ENCODE measurements at places on chromosomes 13 and 19.

GRCh38 chr19:55311397-55311796 lies 13.7 kb downstream of the TMEM150B start:
- DNase-seq, result no peak

DNA sequence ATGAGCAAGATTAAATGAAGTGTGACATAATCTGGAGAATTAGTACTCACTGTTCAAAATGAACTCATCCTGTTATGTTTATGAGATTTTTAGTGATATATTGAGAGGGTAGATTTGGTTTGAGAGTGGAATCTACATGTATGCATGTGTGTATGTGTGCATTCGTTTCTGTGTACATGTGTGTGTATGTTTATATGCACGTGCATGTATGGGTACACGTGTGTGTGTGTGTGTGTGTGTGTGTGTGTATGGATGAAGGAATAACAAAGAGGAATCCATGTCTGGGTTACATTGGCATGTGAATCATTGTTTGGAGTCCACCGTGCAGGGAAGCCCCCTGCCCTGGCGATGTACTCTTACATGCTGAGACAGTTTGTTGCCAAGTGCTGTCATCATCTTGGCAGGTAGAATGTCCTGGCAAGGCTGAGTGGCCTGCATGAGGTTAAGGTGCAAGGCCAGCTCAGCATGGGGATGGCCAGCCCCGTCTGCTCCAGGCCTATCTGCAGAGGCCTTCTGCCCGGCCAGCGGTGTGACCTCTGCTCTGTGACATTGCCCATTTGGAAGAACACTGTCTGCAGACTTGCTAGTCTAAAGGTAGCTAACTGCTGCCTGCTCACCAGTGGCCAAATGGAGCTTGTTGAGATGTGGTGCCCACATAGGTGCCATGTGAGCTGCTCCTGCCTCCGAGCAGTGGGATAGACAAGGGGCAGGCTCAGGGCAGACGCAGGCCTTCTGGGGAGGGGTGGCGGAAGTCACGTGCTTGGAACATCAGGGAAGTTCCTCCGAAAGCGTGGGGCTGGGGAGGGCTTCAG lies 222.3 kb downstream of the TEX29 start:
- DNase-seq, result no peak

- DNase-seq, result no peak
These were observed 5.8 kb downstream of the GMIP start for GRCh38 chr19:19637523-19638251.

DNA sequence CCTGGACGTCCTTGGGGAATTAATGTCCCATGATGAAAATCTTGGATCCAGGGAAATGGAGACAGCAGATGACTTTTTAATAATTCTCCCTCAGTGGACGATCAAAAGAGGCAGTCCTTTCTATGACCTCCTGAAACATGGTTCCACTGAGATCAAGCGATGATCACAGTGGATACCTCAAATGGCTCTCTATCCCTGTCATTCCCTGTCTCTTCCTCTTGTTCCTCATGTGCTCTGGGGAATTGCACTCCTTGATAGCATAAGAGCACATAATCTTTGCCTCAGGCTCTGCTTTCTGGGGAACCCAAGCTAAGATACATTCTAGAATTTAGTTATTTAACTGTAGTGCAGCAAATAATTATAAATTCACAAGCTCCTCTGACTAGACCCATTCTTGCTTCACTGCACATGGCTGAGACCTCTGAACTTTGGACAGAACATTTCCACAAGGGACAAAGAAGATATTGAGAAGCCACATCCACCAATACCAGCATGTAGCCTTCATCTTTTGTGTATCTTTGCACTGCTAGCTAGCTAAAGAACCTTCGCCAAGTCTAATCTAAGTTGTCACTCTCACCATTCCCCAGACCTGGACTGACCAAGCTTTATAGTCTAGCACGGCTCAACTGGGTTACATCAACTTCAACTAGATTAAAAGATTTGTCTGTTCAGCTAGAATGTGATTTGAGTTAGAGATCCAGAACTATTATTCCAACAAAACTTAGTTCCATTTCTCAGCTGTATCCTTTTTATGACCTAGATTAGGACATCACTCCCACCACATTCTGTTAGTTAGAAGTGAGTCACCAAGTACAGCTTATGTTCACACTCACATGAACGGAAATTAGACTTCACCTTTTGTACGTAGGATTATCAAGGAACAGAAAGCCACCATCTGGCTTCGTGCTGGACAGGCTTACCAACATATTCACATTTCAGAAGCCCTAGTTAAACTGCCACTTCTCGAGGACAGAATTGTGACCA lies 142.7 kb downstream of the SUCLA2 start:
- no peak for DNase-seq

GRCh38 chr19:3210347-3211017 lies 14.0 kb upstream of the CELF5 start:
- peak; percentile 41 for DNase-seq

- no peak for DNase-seq
These were observed 136.4 kb downstream of the PTPRS start for GRCh38 chr19:5204212-5204611.

DNA sequence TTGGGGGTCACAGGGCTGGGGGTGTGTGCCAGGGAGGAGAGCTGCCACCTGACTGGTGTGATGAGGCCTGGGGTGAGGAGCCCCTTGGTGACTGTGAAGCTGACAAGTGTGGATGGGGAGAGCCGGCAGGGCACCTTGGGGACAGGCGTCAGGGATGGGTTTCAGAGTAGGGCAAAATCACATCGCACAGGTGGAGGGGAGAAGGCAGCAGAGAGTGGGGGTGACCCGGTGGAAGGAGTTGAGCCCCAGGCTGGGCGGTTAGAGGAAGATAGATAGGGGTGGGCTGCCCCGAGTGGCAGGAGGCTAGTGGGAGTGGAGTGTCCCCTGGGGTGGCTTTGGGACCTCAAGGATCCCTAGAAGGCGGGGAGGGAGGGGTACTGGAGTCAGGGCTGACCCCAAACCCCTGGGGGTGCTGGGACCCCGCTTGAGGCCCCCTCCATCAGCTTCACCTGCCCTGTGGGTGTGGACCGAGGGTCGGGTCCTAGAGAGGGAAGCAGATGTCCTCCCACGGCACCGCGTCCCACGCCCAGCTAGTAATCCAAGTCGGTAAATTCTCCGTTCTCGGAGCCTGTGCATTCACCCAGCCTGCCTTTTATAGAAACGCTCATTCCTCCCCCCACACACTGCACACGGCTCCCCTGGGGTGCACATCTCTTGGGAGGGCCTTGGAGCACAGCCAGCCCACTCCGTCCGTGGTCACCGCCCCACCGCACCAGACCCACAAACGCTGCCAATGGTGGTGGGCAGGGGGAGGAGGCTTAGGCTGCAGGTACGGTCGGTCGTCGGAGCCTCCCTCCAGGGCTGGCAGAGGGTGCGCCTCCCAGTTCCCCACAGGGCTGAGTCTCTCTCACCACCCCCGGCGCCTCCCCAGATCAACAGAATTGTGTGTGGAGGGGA lies 2.4 kb downstream of the CTXN1 start:
- DNase-seq, result no peak

GRCh38 chr13:99040536-99041131 lies 62.8 kb upstream of the DOCK9 start:
- no peak for DNase-seq

DNA sequence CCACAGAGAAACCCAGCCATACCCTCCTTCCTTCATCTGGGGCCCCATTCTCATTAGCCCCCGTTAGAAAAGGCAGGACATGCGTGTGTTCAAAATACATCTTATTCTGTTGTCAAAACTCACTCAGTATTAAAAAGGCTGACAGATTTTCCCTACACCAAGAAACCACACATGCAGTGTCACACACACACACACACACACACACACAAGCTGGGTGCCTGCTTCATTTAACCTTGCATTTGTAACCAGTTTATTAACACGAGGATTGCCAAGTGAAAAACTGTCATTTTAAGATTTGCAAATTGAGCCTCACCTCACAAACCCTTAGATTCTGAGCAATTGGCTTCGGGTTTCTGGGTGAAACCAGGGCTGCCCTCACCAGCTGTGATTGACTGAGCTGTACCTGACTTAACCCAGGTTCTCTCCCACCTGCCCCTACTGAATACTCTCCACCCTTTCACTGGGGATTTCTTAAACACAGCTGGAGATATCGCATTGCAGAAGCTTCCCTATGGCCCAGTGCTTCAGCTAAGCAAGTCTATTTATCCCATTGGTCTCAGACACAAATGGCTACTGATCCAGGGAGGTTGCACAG lies 172.7 kb upstream of the ZNF507 start:
- no peak for DNase-seq

DNA sequence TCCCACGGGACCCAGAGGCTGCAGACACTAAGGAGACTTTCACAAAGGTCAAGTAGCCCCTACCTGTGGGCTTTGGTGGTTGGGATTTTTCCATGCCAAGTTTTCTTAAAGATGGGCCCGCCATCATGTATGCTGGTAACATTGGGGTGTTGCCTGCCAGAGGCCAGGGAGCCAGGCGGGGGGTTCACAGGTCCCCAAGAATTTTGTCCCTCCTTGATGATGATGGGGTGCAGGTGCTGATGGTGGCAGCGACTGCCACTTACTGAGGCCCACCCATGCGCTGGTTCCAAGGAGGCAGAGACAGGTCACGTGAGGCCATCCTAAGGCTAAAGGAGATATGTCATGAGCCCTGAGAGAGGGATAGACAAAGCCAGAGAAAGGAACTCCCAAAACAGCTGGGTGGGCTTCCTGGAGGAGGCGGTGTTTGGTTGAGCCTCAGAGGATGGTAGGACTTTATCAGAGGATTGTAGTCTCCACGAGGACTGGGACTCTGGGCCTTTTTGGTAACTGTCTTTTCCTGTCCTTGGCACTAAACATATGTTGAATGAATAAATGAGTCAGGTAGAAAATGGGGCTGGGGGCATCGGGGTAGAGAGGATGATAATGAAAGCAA lies 14.4 kb downstream of the PLEKHF1 start:
- DNase-seq, result no peak

- DNase-seq, result no peak
These were observed 10.4 kb upstream of the KLK14 start for GRCh38 chr19:51093101-51093500.

GRCh38 chr13:78065141-78065540 lies 146.5 kb upstream of the EDNRB start:
- no peak for DNase-seq

DNA sequence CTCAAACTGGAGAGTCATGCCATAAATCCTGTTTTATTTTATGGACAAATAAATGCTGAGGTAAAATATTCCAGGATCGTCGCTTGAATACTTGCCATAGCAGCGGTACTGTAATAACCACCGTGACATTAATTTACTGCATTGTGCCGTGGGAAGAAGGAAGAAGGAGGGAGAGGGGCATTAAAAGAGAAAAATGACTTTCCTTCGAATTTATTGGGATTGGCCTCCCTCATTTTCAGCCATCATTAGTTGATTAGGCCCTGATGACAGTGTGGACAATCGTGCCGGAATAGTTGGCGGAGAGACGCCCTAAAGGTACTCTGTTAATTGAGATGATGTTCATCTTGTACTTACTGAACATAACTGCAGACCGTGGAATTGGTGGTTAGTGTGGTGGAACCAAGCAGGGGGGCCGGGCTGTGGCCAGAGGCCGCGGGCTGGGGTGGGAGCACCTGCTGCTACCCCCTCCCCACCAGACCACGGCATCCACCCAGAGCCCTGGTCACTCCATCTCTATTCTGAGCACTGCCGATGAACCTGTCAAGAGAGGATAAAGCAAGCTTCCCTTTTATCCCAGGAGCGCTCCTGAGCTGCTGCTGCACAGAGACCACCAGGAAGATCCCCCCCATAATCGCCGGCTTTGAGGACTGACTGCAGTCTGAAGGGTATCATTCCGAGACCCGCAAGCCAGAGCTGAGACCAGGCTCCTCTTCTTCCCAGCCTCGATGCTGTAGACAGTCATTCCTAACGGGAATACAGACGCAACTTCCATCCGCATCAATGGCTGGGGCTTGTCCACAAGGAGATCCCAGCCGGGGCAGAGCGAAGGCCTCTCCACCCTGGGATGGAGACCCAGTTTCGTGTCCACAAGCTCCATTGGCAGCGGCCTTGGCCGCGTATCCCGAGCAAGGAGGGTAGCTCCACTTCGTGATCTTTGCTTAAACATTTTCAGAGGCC lies 168.3 kb upstream of the TSHZ3 start:
- no peak for DNase-seq

DNA sequence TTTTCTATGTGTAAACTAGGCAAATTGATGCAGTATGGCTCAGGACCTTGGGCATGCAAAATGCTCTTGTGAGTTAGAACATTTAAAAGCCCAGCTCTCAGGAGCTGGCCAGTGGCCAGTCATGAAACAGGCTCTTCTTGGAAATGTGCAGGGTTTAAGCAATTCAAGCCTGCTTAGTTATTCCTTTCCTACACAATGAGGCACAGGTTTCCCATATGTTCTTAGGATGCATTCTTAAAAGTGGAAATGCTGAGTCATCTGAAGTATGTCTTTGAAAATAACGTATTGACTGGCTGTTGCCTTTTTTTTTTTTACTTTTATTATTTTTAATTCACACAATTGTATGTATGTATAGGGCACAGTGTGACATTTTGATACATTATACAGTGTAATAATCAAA lies 300.7 kb downstream of the SLC7A1 start:
- DNase-seq, result no peak

DNA sequence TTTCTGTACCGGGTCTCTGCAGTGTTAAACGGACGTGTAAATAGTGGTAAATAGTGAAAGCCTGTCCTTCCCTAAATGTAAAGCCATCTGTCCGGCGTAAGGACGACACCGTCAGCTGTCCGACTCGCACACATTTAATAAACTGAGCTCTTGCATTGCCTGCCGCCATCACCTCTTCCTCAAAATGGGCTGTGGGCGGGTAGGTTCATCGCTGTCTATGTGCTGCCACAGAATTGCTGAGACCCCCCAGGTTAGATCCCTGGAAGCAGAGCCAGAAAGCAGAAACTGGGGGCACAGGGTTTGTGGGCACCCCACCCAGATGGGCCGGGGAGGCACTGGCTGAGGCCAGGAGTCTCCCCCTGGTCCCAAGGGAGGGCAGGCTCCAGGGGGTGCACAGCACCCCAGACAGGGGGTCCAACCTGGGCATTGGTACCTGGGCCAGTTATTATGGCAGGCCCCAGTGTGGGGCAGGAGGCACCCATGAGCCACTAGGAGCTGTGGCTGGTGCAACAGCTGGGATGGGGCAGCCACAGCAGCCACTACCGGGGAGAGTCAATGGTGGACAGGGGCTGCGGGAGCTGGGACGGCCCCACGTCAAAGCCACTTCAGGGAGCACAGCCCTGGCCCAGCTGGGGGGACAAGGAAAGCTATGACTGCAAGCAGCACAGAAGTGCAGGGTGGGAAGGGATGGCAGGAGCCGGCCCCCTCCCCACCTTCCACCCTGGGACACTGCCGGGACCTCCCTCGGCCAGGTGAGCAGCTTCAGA lies 5.7 kb downstream of the C19orf25 start:
- DNase-seq, result no peak

- no peak for DNase-seq
These were observed at the start of gene ANKLE1 for GRCh38 chr19:17281391-17282304. TSS of gene ANKLE1 (plus strand) at chr19:17281901. CDS start at chr19:17281921, 20 bp downstream.

DNA sequence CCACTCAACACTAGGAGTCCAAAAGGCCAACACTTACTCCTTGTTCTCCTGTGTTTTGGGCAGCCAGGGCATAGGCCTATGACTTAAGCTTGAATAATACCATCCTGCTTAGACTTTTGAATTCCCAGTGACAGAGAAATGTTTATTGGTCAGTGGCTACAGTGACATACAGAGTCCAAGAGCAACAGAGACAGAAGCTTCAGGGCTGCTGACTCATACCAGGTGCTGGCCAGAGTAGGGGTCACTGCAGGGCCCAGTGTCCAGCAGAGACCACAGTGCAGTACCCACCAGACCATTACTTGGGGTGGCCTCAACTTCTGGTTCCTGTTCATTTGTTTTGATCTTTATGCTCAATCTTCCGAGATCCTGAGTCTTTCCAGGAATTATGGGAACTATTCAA lies 6.0 kb upstream of the FREM2 start:
- no peak for DNase-seq

- DNase-seq, result no peak
These were observed 31.1 kb downstream of the DNM2 start for GRCh38 chr19:10748927-10749434.

Measured in stimulated activated CD8-positive, alpha-beta memory T cell treated with anti-CD3 and anti-CD28 coated beads, Interleukin-15, amount 100 ng/mL, for 4 hours (primary cell).